AG04450 (cell line): ENCODE measurements at places on chromosomes 13 and 19. TPM values are rescaled to one million over a fixed set of nuclear protein-coding genes. Genes with fewer than 3 reads are reported as not detected.
A peak's percentile ranks its signal among the peaks of the same experiment; 100 is the strongest.

DNA sequence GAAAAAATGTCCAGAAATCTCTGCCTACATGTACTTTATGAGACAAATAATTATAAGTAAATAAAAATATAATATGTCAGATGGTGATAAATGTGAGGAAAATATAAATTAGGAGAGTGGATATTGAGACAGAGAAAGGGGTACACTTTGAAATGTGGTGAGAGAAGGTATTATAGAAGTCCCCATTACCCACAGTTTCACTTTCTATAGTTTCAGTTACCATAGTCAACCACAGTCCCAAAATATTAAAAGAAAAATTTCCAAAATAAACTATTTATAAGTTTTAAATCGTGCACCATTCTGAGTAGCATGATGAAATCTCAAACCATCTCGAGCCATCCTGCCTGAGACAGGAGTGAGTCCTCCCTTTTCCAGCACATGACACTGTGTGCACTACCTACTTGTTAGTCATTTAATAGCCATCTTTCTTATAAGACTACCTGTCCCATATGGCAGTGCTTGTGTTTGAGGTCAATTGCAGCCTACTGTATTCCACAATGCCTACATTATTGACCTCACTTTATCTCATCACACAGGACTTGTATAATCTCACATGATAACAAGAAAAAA lies 653.7 kb downstream of the DACH1 start:
- DNase-seq = no peak

GRCh38 chr19:47610902-47611301 lies 2.0 kb downstream of the BICRA start:
- no peak for DNase-seq

DNA sequence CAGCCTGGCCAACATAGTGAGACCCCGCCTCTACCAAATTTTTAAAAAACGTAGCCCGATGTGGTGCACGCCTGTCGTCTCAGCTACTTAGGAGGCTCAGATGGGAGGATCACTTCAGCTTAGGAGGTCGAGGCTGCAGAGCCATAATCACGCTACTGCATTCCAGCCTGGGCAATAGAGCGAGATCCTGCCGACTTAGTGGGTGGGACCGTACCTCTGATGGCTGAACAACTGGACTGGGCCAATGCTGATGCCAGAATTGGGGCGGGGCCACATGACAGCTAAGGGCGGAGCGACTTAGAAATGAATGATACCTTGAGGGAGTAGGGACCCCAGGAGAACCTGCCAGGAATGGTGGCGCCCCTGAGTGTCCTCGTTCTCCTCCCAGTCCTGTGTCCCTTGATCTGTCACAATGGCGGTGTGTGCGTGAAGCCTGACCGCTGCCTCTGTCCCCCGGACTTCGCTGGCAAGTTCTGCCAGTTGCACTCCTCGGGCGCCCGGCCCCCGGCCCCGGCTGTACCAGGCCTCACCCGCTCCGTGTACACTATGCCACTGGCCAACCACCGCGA lies 3.6 kb downstream of the LTBP4 start:
- no peak for DNase-seq

The CEACAM20 gene
- polyA plus RNA-seq = not detected in 2 replicates

The ACP7 gene
- polyA plus RNA-seq = not detected in 2 replicates

DNA sequence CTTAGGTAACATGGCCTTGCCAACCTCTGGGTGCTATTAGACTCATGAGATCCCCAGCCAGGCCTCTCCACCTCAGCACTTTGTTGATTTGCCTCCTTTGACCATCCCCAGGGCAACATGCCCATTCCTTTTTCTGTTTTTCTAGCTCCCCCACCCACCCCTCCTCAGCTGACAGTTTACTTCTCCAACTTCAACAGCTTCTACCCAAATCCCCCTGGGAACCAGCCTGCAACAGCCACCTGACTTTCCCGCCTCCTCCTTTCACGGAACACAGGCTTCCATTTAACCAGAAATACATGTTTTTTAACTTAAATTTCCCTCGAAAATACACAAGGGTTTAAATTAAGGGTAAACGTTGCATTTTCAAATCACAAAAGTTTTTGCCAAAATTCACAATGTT lies 117.3 kb downstream of the DLEU7 start:
- no peak for DNase-seq

DNA sequence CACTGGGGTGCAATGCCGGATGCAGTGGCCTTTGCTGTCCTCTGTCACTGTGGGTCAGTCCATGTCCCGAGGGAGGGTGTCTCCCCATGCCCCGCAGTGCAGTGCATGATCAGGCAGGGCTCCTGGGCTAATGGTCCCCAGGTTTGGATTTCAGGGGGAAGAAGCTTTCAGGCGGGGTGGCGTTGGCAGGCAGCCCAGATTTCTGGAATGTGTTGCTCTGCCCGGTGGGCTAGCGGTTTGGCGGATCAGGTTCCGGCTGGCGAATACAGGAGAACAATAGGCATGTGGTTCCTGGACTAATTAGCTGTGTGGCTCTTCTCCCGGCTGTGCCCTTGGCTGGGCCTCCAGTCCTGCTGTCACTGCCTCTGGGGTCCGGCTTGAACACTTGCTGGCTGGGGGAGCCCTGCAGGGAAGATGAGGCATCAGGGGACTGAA lies 141.3 kb downstream of the FGF9 start:
- no peak for DNase-seq

GRCh38 chr13:51955816-51956603 lies 55.2 kb downstream of the ATP7B start:
- no peak for DNase-seq

GRCh38 chr19:16373079-16373478 lies 48.5 kb downstream of the KLF2 start:
- DNase-seq = no peak

DNA sequence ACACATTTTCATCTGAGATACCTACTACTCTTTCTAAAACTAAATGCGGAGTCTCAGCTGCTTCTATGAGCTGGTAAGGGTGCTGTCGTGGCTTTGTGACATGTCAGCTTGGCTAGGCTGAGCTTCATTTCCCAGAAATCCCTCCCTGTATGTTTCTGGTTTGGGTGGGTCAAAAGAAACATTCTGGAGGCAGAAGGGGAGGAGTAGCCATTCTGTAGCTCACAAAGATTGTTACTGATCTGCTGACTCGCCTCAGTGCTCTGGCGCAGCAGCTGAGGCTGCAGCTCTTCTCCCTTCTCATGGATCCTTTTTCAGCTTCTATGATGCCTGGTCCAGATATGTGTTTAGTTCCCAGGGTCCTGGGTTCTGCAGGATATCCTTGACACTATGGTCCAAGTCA lies 114.7 kb downstream of the RAP2A start:
- DNase-seq = no peak

GRCh38 chr13:113273321-113273720 lies 23.7 kb upstream of the LAMP1 start:
- DNase-seq = no peak

The ATP8B3 gene
- 2.7 and 2.8 TPM in 2 replicates for polyA plus RNA-seq

GRCh38 chr13:51557875-51558612 lies 26.2 kb upstream of the WDFY2 start:
- peak; percentile 43 for DNase-seq

DNA sequence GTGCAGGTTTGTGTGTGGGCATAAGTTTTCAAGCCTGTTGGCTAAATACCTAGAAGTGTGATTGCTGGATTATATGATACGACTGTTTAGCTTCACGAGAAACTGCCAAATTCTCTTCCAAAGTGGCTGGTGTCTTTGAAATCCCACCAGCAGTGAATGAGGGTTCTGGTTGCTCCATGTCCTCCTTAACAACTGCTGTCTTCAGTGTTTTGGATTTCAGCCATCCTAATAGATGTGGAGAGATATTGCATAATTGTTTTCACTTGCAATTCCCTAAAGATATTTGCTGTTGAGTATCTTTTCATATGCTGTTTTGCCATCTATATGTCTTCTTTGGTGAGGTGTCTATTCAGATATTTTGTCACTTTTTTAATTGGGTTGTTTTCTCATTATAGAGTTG lies 390.5 kb downstream of the ZNF536 start:
- DNase-seq = no peak

GRCh38 chr13:27280009-27280656 lies 9.5 kb downstream of the RASL11A start:
- no peak for DNase-seq

The CCDC194 gene
- polyA plus RNA-seq = not detected in 2 replicates

The ARGLU1 gene
- 53.3 and 80.3 TPM in 2 replicates for polyA plus RNA-seq

The GIPC3 gene
- 0.30 and 0.41 TPM in 2 replicates for polyA plus RNA-seq

The SULT2B1 gene
- polyA plus RNA-seq = 0.12 and 0.20 TPM in 2 replicates

DNA sequence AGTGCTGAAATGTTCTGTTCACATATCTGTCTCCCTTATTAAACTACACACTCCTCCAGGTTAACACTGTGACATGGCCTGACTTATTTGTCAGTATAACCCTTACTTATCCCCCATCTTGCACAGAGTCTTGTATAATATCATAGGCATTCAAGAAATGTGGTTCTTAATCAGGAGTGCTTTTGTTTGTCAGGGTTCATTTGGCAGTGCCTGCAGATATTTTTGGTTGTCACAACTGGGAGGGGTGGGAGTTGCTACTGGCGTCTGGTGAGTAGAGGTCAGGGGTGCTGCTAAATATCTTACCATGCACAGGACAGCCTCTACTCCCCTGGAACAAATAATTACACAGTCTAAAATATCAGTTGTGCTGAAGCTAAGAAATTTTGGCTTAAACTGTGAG lies 20.4 kb upstream of the OBI1 start:
- no peak for DNase-seq
